CD4-positive, alpha-beta T cell treated with Interleukin-1 beta for 1 hour (primary cell): ENCODE measurements at places on chromosomes 1 and 21.

DNA sequence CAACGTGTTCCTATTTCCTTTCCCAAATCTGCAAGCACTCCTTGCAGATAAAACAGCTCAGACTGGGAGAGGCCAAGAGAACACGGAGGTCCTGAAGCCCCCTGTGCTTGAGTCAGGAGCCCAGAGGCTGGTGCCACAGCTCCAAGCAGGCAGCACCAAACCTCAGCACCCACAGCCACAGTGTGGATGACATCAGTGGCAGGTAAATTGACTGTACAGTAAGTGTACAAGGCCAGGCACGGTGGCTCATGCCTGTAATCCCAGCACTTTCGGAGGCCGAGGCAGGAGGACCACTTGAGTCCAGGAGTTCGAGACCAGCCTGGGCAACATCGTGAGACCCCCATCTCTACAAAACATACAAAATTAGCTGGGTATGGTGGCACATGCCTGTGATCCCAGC lies 1.9 kb upstream of the COL6A1 start:
- no peak for DNase-seq

DNA sequence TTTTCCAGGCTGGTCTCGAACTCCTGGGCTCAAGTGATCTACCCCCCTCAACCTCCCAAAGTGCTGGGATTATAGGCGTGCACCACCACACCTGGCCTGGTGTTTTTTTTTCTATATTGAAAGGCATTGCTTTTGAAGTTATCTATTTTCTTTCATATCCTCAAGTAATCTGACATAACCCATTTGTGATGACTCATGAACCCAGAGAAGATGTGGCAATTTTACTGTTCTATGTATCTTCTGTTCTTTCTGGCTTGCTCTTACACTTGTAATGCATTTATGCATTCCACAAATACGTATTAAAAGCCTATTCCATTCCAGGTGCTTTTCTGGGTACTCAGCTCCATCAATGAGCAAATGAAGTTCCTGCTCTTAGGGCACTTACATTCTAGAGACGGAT lies 29.9 kb upstream of the ERRFI1 start:
- DNase-seq: no peak

- DNase-seq: no peak
Measured at GRCh38 chr1:27070390-27071048, 57.9 kb upstream of the TENT5B start.

- no peak for DNase-seq
Measured at GRCh38 chr1:232951180-232951579, 769 bp downstream of the NTPCR start.

DNA sequence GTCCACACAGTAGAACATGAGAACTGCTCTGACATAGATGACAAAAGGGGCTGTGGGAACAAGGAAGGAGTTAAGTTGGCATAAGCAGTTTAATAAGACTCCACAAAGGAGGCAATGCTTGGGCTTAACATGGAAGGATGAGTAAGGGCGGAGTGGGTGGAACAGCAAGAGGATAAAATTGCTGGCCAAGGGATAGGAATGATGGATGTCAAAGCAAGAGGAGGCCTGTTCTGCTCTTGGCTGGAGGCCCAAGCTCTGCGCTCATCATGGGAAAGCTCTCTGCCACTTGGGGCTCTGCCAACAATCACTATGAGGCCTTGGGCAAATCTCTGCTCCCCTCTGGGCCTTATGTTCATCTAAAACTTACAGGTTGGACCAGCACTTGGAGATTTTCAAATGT lies 98.3 kb upstream of the CAMK1G start:
- DNase-seq: no peak

- DNase-seq: no peak
Measured at GRCh38 chr1:68103884-68104554, 53.6 kb upstream of the DIRAS3 start.

GRCh38 chr1:38718031-38718430 lies 141.5 kb downstream of the RRAGC start:
- DNase-seq: no peak

DNA sequence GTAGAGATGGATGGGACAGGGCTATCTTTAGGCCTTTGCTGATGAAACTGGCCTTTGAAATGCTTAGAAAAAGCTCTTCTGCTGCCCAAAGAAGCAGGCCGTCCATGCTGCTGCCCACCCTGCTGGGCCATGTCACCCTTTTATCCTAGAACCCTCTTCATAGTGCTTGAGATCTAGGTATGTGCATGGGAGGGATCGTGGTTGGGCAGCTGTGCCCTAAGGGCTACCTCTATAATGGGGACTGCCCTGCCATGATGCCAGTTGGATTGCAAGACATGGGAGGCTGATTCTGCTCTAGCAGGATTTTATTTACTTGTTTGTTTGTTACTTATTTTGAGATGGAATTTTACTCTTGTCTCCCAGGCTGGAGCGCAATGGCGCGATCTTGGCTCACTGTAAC lies 69.0 kb downstream of the HHAT start:
- DNase-seq: no peak

DNA sequence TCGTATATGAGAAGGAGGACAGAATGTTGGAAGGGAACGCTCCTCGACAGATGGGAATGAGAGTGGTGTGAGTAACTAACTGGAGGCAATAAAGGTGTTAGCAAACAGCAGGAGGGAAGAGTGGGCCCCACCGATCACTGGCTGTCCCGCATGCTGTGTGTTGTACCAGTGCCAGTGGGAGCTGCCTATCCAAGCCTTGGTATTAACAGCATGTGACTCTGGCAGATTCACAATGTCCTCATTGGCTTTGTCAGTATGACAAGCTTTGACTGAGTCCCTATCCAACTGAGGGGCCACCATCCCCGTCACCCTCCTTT lies 188.3 kb downstream of the NRIP1 start:
- no peak for DNase-seq

- DNase-seq: peak; percentile 82
Measured at GRCh38 chr1:161367684-161368400, at the start of gene CFAP126. Gene CFAP126, minus strand, starts transcription at chr1:161367876. Its CDS starts 8 bp downstream, at chr1:161367868.

GRCh38 chr1:52368383-52369172 lies 2.6 kb upstream of the CC2D1B start:
- peak; percentile 58 for DNase-seq

DNA sequence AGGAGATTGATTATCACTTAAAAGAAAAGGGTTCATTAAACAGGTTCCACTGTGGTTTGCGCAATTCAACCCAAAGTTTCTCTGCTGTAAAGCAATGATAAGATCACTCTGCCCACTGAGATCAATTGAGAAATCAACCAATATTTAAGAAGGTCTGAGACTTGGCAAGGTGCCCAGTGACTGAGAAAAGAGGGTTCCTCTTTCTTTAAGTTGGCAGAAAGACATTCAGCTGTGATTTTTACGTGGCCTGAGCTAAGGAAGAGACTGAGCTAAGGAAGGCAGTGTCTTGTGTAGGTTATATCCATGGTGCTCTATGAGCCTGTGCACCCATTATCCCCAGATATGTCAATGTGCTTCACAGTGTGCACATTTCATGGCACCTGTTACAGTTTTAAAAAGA lies 344.1 kb downstream of the DISC1 start:
- DNase-seq: peak; percentile 30

DNA sequence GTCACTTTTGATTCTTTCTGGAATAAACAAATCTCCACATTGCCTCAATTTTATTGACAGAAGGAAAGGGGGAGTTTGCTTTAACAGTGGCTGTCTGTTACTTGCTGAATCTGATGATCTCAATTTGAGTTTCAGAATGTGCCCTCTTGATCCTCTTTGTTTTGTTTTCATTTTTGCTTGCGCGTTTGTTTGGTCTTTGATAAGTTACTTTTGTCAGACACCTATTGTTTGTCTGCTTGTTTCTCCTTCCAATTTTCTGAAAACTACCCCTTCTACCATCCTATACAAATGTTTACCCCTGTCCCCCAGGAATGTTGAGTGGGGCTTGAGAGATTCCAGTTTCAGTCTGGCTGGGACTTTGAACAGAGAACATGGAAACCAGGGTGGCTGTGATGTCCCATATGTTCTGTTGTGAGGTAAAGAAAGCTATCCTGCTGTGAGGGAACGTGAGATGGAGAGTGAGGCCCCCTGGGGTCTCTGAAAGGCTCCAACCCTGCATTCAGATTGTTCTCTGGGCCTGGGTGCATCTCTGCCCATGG lies 11.8 kb upstream of the XCL2 start:
- DNase-seq: no peak

DNA sequence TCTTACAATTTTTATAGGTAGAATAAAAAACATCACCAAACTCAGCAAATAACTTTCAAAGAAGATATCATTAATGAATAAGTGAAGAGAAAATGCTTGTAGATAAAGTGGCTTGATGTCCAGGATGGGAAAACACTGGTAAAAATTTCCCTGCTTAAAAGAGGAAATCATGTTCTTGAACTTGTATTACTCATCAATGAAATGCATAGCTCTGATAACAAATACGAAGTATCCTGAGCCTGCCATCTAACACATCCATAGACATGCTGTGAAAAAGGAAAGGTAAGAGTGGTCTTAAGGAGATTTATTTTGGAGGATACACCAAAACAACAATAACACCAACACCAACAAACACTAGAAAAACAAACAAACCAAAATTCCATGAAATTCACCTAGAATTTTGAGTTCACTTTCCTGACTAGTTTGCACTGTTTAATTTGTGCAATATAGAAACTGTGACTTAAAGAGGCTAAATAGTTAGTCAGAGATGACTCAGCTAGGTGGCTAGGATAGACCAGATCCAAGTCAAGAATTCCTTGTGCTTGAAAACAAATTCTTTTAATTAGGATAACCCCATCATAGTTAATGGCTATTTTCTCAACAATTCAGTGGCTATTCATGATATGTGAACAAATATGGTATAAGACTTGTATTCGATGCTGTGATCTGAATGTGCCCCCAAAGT lies 179.8 kb upstream of the KCNK2 start:
- no peak for DNase-seq

GRCh38 chr1:68291688-68292384 lies 59.5 kb upstream of the WLS start:
- DNase-seq: no peak

- DNase-seq: no peak
Measured at GRCh38 chr1:234844479-234845031, 234.6 kb upstream of the IRF2BP2 start.

GRCh38 chr1:228668553-228669241 lies 66.6 kb upstream of the RHOU start:
- DNase-seq: no peak

DNA sequence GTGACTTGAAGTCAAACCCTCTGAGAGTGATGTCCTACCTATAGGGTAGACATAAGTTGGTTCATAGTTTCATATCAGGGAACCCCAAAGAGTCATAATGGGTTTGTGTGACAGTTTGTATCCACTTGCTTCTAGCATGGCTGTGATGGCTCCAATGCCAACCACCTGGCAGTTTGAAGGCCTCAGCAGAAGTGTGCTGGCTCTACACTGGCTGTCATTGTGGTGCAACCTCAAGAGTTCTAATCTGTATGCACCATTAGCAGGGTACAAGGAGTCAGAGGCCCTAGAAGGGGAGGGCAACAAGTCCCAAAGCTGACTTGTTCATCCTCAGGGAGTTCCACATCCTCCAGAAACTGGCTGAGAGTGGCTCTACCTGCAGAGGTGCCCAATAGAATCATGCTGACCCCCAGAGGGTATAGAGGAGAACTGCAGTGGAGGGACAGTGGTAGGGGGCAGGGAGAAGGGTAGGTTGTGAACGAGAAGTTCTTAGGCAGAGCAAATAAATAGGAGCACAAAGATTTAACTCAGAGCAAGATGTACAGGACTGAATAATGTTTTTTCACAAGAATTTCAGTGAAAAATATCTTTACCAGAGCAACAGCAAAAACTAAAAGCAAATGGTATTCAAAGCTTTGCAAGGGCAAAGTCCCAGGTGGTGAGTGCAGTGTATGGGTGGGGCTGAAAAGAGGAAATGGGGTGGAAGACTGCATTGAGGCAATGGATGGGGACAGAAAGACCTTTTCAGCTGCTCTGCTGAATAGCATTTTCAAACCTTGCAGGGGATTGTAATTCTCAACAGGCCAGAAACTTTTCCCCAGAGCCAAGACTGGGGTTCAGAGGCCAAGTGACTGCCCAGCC lies 3.2 kb downstream of the FCRL2 start:
- peak; percentile 26 for DNase-seq

GRCh38 chr21:45277101-45278045 lies 10.3 kb downstream of the POFUT2 start:
- DNase-seq: no peak

DNA sequence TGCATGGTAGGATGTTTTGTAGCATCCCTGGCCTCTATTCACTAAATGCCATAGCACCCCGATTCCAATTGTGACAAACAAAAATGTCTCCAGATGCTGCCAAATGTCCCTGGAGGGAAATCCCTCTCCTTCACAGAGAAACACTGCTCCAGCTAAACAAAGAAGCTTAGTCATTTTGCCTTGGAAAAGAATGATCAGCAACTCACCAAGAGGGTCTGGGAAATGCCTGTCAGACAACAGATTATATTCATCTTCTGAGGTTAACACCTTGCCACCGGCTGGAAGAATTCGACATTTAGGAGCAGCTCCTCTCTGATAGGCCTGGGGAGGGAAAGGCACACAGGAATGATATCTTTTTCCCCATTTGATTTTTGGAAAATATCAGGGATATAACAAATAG lies 84.4 kb downstream of the NIBAN1 start:
- DNase-seq: no peak

GRCh38 chr1:77319036-77319705 lies 37.4 kb downstream of the AK5 start:
- no peak for DNase-seq

GRCh38 chr1:155007251-155007828 lies 4.7 kb downstream of the ZBTB7B start:
- DNase-seq: no peak

DNA sequence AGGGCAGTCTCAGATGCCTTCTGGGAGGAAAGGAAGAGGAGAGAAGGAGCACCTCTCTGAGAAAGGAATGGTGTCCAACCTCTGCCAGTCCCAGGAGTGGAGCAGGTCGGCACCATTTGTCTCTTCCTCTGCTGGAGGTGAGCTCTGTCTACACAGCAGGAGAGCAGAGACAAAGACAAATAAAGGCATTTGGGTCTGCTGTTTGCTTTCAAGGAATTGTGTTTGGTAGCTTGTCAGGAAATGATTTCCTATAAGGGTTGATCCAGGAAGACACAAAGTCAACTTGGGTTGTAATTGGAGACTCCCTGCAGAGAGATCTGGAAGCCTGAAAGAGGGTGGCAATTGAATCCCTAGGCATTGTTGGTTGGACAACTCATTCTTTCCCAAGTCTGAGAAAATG lies 34.5 kb upstream of the PLXNA2 start:
- DNase-seq: no peak

GRCh38 chr1:61844006-61844405 lies 101.7 kb downstream of the PATJ start:
- no peak for DNase-seq

DNA sequence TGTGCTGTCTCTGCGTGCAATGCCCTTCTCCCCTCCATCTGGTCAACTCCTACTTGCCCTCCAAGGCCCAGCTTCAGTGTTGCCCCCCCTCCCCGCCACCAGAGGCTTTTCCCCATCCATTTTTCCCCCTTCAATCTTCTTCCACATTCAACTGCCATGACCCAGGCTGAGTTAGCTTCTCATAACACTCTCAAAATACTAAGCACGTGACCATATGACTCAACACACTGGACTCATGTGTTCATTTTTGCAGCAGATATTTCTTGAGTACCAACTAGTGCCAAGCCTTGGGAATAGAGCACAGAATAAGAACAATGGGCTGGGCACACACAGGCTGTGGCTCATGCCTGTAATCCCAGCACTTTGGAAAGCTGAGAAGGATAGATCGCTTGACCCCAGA lies 132.1 kb downstream of the IGSF21 start:
- DNase-seq: no peak
